ENCODE measurements at places on chromosomes 7 and 10.

GRCh38 chr7:152925412-152926147, 166.0 kb downstream of the ACTR3B start:
- no peak for DNase-seq

DNA sequence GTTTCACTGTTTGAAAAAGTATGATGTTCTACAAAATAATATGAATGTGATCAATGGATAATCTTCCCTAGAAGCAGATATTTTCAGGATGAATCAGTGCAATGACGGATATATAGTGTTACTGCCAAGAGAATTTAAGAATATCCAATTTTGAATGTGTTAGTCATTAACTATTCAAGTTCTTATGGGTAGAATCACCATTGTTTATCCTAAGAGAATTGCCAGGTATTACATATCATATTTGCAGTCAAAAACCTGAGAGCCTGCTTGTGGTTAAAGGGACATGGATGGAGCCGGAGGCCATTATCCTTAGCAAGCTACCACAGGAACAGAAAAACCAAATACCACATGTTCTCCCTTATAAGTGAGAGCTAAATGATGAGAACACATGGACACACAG, 26.9 kb downstream of the AHR start:
- DNase-seq = no peak

DNA sequence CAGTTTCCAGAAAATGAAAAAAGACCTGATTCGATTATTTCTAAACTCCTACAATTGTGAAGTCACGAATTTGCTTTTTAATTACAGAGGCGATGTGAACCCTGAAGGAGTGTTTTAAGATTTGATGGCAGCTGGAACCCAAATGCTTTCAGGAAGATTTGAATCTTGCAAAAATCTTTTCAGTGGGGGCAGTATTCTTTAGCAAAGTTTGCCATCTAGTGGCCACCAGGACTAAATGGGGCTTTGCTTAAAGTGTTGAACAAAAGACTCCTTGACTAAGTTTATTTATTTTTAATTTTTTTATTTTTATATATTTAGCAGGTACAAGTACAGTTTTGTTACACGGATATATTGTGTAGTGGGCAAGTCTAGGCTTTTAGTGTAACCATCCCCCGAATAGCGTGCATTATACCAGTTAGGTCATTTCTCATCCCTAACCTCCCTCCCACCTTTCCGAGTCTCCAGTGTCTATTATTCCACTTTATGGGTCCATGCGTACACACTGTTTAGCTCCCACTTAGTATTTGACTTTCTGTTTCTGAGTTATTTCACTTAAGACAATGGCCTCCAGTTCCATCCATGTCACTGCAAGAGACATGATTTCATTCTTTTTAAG, 98.8 kb downstream of the CACNB2 start:
- DNase-seq = no peak

GRCh38 chr7:12431886-12432556, 28.4 kb upstream of the VWDE start:
- DNase-seq = no peak

DNA sequence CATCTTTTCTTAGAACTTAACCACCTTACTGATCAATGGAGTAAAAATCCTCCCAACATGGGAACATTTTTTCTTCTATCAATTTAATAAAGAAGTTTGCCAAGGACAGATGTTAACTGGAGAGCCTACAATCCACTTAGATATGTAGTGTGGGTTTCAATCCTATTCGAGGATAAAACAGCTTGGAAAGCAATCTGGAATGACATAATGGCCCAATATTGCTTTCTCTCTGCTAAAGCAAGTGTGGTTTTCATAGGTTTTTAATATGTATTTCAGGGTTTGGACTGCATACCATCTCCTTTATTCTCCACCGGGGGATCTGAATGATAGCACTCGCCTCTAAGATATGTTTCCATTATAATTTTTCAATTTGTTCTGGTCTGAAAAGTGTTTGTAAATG, 149.7 kb downstream of the PRPF18 start:
- no peak for DNase-seq

DNA sequence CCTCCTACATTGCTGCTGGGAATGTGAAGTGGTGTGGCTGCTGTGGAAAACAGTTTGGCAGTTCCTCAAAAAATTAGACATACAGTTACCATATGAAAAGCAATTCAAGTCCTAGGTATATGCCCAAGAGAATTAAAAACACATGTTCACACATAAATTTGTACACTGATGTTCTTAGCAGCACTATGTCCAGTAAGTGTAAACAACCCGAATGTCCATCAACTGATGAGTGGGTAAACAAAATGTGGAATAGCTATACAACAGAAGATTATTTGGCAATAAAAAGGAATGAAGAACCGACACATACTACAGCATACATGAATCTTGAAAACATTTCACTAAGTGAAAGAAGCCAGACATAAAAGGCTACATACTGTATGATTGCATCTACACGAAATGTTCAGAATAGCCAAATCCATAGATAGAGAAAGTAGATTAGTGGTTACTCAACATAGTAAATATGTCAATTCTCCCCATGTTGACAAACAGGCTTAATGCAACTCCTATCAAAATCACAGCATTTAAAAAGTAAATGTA, 17.2 kb downstream of the CEP41 start:
- DNase-seq = no peak

- DNase-seq = no peak
Observed at GRCh38 chr7:22572937-22573336, 72.9 kb upstream of the STEAP1B start.

GRCh38 chr10:46226232-46226631, 60.6 kb upstream of the ANTXRL start:
- no peak for DNase-seq

GRCh38 chr7:43629857-43630256, 46.9 kb downstream of the STK17A start:
- no peak for DNase-seq

- DNase-seq = no peak
Observed at GRCh38 chr7:158885624-158886023, 29.3 kb downstream of the DYNC2I1 start.

- DNase-seq = no peak
Observed at GRCh38 chr7:102270178-102270887, 16.3 kb upstream of the SH2B2 start.

DNA sequence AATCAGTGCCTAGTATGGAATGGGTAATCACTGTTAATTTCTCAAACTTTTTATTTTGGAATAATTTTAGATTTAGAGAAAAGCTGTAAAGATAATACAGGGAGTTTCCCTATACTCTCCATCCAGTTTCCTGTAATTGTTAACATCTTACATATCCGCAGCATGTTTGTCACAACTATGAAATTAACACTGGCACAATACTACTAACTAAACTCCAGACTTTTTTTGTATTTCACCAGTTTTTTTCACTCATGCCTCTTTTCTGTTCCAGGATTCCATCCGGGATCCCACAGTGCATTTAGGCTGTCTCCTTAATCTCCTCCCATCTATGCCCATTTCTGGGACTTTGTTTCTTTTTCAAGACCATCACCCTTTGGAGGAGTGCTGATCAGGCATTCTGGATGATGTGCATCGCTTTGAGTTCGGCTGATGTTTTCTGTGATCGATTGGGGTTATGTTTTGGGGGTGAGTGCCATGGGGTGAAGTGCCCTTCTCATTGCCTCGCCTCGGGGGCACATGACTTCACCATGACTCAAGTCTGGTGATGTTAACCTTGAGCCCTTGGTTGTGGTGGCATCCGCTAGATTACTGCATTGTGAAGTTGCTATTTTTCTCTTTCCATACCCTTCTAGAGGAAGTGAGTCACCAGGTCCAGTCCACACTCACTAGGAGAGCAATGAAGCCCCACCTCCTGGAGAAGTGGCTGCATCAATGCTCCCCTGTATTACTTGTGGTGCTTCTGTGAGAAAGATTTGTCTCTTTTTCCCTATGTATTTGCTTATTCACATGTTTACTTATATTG, 43.9 kb upstream of the GRB10 start:
- DNase-seq = no peak
